ENCODE measurements at places on chromosomes 3 and 15. TPM values are rescaled to one million over a fixed set of nuclear protein-coding genes. Genes with fewer than 3 reads are reported as not detected.

- no peak for DNase-seq
Measured at GRCh38 chr3:134351427-134351826, 22.8 kb downstream of the AMOTL2 start.

DNA sequence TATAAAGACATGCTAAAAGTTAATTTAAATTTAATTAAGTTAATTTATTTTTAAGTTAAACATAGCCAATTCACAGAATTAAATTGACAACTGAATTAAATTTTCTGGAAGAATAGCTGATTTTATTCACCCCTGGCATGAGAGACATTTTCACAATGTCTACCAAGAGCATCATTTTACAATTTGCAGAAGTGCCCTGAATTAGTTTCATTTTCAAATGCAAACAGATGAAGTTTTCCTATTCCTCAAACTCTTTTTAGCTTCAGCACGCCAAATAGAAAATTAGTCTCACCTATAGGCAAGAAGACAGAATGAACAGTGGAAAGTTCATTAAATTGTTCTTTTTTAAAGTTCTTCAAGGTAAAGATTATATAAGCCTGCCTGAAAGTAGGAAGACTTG lies 259.3 kb downstream of the ZBBX start:
- DNase-seq: no peak

GRCh38 chr3:117263745-117264144 lies 554.2 kb downstream of the TUSC7 start:
- no peak for DNase-seq

DNA sequence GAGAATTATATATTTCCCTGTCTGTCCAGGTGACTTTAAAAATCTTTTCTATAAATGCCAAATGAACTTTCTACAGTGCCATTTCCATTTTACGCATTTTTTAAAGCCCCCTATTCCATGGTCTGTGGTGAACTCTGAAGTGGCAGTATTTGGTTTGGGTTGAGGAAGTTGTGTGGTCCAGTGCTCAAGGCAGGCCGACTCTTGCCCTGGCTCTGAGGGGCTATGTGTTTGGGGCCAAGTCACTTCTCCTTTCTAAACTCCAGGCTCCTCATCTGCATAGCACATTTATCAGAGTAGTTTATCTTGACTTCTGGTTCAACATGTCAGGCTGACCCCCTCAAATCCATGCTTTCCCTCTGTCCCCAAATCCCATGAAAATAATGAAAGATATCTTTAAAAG lies 14.1 kb downstream of the TTC21A start:
- DNase-seq: no peak

DNA sequence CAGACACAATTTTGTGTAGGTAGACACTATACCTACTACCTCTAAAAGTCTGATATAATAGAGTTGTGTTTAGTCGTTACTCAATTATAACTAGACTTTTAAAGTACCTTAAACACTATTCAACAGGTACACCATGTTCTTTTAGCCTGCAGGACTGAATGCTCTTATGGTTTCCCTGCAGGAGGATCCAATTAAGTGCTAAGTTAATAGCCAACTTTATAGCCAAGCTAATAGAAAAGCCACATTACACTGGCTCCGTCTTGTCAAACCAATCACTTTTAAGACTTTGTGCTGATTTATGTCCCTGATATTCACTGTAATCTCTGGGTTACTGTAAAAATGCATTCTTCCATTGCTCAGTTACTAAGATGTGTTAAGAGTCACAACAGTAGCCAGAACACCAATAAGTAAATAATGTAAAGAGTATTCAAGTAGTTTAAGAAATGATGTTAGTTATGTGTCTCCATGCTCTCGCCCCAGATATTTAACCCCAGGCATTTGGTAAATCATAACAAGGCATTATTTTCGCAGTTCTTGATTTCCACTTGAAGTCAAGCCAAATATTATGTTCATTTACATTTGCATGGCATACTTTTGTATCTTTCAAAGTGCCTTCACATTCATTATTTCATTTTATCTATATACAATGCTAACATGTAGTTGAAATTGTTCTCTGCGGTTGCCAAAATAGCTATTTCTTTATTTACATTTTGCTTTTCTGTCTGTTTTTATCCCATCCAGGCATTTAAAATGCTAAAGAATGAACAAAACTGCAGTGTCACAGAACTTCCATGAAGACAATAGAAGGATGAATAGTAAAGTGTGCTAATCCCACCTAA lies 42.7 kb upstream of the AP4E1 start:
- DNase-seq: no peak

DNA sequence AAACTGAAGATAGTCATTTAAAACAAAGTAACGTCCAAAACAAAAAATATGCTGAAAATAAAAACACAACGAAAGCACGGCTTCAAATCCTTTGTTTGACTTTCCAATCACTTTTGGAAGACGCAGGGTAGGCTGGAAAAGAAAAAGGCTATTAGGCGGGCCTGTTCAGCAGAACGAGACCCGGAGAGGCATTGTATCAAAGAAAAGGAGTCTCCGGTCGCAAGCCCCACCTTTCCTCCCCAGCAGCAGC lies 691 bp downstream of the SENP7 start:
- DNase-seq: no peak

- no peak for DNase-seq
Measured at GRCh38 chr15:96756146-96756545, 425.6 kb downstream of the NR2F2 start.

Gene ITGA11
- 0.92 TPM for total RNA-seq

Gene UROC1
- not detected for total RNA-seq

Gene P2RY13
- total RNA-seq: not detected

Gene PAQR5
- 7.8 TPM for total RNA-seq

Gene CPA3
- not detected for total RNA-seq

Gene SLC15A2
- 3.4 TPM for total RNA-seq

Measured in type B pancreatic cell (in vitro differentiated cells).